ENCODE measurements at places on chromosomes 5 and 9.

- DNase-seq = no peak
Measured at GRCh38 chr5:57366744-57367143, 115.9 kb downstream of the ACTBL2 start.

GRCh38 chr9:125646217-125646616, 60.8 kb downstream of the MAPKAP1 start:
- DNase-seq = no peak

GRCh38 chr9:93207326-93207814, 23.4 kb downstream of the WNK2 start:
- DNase-seq = no peak

DNA sequence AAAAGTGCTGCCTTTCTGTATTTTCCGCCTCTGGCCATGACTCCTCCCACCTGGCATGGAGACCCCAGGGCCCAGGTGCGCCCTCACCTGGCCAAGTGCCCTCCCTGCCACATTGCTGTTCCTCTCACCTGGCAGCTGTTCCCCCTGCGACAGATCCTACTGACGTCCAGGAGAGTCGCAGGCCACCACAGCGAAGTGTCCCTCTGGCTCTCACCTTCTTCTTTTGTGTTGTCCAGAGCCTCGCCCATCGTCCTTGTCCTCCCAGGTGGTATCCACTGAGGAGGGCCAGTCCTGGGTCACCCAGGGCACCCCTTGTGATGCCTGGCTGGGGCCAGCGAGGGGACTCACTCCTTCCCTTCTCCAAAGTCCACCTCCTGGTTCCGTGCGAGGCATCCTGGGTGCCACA, 2.6 kb downstream of the NKD2 start:
- DNase-seq = no peak

DNA sequence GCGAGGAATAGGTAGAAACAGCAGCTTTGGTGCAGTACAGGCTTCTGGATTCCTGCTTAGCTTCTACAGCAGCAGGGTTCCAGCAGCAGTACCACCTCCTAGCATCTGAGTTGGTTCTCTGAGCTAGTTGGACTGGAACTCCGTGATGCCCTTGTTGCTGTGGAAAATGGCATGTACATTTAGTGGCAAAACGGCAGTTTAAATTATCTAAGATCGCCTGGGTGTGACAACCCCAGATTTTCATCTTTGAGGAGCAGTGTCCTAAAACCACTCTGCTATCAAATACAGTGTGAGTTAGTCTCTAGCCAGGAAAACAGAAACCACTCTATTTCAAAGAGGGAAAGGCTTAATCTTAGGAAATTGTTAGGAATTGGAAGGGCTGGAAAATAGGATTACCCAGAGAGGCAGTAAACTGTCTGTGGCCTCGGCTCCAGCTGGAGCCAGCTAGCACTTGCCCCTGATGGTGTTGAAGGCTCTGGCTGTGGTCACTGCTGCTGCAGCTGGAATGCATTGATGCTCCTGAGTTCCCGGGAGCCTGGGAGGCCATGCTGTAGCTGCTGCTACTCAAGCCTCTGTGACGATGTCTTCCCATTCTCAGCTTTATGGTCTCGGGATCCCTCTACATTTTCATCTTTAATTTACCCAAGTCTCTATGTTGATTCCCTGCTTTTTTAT, 29.4 kb downstream of the RAD23B start:
- DNase-seq = no peak

- no peak for DNase-seq
Measured at GRCh38 chr9:35515766-35516165, 25.9 kb downstream of the RUSC2 start.

DNA sequence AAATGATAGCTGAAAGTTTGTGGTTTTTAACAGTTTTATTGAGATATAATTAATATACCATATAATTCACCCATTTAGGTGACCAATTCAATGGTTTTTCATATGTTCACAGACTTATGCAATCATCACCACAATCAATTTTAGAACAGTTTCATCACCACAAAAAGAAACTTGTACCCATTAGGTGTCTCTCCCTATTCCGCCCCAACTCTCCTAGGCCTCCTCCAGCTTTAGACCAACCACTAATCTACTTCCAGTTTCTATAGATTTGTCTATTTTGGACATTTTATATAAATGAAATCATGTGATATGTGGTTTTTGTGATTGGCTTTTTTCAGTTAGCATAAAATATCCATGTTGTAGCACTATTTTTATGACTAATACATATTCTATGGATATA, 38.6 kb downstream of the YTHDC2 start:
- no peak for DNase-seq

- no peak for DNase-seq
Measured at GRCh38 chr9:120905315-120906164, 21.1 kb downstream of the TRAF1 start.

Data from effector memory CD8-positive, alpha-beta T cell (primary cell).